ENCODE measurements at places on chromosomes 11 and 22.

DNA sequence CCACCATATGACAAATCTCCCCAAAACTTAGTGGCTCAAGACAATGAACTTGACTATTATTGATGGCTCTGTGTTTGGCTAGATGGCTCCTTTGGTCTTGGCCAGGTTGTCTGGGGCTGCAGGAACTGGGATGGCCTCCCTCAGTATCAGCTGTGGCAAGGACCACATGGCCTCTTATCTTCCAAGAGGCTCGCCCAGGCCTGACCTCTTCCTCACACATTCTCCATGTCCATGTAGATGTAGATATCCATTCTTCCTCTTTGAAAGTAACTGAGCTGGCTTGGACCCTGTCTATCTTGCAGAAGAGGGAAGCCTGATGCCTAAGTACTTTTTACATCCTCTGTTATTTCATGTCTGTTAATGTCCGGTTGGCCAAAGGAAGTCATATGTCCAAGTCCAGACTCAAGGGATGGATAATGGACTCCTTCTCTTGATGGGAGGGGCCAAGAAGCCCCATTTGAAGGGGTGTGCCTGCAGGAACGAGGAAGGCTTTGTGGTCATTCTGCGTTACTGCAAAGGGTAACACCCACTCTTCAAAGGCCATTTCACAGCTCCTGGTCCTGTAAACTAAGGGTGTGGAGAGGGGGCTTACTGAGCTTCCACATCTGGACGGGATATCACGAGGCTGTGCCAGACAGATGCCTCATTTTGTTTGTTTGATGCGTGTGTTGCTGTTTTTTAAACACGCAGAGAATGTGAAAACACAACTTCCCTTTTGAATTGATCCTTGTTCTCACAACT lies 87.1 kb downstream of the GRIK4 start:
- no peak for DNase-seq

DNA sequence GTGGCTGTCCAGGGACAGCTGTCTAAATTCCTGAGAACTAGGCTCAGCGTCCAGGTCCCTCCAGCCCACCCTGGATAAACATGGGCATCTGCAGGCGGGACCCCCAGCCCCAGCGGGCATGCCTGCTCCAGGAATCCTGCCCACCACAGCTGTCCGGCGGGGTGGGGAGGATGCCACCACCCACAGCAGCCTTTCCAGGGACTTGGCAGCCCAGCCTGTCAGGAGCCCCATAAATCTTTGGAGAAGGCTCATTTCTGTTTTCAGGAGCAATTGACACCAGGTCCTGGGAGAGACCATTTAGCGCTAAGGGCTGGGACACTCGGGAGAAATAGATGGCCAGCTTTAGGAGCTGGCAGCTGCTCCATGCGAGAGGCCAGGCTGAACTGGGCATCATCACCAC lies 358.9 kb downstream of the CADM1 start:
- no peak for DNase-seq

DNA sequence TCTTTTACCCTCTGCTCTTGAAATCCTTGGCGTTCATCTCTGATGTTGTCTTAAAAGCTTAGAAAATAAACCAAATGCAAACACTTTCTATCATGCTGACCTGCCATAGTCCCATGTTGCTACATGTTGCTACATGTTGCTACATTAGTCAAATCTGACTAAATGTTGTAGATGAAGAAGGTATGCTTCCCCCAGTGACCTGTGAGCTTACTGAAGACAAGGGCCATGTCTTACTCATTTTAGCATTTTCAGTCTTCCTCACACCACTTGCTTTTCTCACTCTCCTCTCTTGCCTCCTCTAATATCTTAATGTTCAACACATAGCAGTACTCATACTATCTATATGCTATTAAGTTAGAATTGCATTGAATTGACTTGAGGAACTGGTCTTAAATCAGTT lies 346.4 kb upstream of the MTNR1B start:
- no peak for DNase-seq

DNA sequence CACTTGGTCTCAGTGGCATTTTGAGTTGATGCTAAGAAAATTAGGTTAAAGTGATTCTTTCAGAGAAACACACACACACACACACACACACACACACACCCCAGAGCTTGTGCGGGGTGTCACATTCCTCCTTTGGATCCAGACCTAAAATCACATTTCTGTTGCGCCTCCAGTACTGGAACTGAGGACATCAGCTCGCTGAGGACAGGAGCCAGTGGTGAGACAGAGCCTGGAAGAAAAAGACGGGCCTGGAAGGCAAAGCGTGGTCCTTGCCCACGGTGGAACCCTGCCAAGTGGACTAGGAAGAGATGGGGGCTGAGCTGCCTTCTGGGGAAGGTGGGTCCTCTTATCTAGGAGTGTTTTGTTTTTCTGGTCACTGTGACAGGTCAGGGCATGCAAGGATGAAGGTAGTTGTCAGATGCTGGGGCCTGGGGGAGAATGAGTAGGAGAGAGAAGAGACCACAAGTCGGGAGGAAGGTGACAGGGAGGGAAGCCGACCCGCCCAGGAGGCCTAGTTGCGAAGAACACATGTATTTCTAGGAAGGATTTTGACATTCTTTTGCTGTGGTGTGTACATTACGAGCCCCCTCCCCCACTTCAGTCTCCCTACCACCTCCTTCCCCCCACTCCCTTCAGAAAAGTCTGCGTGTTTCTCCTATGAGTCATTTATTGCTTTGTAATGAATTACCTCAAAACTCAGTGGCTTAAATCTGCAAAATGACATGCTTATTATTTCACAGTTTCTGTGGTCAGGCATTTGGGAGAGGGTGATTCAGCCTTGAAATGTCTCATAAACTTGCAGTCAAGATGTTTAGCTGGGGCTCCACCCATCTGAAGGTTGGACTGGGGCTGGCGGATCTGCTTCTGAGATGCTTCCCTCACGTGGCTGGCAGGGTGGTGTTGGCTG lies 4.8 kb upstream of the ELFN2 start:
- no peak for DNase-seq

DNA sequence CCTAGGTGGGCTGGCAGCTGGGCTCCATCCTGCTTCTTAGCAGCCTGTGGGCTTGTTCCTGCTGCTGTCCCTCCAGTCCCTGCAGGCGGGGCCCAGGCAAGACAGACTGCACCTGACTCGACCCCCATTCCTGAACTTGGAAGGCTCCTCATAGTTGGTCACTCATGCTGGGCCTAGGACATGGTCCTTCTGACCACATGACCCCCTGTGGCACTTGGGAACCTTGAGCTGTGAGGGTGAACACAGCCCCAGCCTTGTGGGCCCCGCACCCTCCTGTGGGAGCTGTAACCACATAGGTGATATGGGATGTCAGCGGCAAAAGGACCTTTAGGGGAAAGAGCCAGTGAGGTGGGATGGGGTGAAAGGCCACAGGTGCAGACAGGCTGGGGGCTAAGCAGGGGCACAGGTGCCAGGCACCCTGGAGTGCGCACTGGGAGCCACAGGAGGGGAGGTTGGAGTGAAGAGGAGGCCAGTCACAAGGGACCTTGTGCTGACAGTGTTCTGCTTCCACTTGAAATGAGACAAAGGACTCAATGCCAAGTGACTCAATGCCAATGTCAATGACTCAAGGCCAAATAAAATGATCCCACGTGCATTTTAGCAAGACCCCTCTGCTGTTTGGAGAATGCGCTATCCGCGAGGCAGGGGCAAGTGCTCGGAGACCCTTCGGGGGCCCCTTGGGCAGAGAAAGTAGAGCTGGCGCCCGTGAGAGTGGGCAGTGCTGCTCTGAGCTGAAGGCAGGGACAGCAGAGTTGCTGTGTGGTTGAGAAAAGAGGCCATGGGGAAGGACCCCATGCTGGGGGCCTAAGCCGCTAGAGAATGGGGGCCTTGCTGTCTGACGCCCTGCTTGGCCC lies 90.7 kb downstream of the MORC2 start:
- no peak for DNase-seq
